Psoas muscle (tissue), 8 donors: ENCODE measurements at places on chromosomes 2 and 18. TPM values are rescaled to one million over a fixed set of nuclear protein-coding genes. Genes with fewer than 3 reads are reported as not detected.

Gene SLC23A3
- 0.16 TPM for total RNA-seq

Gene KYNU
- 0.44 TPM for total RNA-seq

Gene ANKRD30BL
- total RNA-seq: not detected

Gene EFR3B
- total RNA-seq: 1.7 TPM

Gene MROH2A
- not detected for total RNA-seq

Gene FN1
- total RNA-seq: 33.0 TPM

GRCh38 chr18:54964741-54965140 lies 5.5 kb upstream of the CCDC68 start:
- DNase-seq: no peak

GRCh38 chr2:234420408-234420807 lies 76.5 kb downstream of the ARL4C start:
- no peak for DNase-seq

DNA sequence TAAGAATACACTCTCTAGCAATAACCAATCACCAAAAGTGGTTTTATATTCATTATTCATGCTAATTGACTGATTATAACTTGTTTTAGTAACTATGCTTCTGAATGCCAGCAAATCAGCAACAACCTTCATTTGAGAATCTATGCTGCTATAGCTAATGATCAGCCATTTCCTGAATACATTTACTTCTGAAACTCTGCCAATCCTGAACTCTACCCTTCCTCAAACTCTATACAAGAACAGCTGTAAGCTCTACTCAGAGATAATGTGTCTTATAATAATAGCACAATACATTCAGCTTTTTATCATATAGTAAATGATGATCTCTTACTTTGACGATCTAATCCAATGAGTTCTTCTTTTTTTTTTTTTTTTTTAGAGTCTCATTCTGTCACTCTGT lies 85.7 kb upstream of the EPAS1 start:
- DNase-seq: no peak

DNA sequence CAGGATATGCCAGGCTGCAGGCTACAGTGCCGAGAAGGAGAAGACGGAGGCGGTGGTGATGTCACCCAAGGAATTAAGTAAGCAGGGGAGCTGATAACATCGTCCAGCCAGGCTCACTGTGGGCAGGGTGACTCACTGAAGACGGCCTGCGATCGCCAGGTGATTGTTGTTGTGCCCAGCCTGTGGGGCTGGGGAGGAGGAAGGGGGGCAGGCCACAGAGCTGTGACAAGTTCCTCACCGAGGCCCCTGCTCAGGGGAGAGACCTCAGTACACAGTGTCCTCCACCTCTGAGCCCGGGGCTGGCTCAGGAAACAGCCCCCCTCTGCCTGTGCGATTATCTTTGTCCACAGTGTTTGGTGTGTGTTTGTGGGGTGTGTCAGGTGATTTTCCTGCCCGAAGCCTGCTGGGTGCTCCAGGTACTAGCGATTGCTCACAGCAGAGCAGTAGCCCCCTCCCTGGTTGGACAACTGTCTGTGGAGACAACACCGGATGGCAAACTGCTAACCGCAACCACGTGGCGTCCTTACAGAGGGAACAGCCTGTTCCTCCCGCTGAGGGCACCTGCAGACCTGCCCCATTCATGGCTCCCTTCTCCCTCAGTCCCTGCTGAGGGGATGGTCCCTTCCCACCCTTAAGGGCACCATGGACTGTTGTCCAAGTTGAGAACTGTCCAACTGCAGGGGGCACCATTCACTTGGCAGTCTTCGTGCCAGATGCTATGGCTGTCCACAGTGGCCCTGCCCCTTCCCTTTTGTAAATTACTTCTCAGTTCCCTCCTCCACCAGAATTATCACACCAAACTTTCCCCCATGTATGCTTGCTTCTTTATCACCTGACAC lies 95.1 kb downstream of the ZFP36L2 start:
- DNase-seq: peak; percentile 84

GRCh38 chr18:75284566-75284965 lies 74.0 kb downstream of the TSHZ1 start:
- DNase-seq: no peak

DNA sequence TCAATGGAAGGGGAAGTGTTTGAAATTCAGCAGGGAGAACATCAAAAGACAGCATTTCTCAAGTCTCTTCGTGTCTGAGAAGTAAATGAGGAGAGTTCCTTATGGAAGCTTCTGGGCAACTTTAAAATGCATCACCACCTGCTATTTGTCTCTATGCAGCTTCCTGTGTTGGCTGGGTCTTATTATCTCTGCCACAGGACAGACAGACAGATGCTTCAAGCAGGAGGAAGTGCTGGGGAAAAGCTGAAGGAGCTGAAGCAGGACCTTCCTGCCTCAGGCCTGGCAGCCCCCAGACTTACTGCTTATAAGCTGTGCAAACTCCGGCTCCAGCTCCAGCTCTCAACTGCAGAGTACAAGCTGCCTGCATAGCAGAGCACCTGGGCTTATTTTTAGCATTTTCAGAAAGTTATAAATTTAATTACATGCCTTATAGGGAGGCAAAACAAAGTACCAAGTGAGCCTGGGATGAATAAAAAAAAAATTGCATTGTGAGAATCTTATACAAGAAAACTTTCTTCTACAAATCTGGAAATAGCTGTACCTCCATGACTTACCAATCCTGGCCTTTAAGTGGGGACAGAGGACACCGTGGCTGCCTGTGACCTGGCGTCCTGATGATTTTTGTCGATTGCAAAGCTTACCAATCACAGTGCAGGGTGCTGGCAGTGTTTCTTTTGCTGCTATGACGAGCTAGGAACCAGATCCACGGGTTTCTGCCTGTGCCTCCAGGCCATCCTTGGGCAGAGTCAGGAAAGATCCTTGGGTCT lies 206.3 kb downstream of the SEPTIN10 start:
- no peak for DNase-seq

DNA sequence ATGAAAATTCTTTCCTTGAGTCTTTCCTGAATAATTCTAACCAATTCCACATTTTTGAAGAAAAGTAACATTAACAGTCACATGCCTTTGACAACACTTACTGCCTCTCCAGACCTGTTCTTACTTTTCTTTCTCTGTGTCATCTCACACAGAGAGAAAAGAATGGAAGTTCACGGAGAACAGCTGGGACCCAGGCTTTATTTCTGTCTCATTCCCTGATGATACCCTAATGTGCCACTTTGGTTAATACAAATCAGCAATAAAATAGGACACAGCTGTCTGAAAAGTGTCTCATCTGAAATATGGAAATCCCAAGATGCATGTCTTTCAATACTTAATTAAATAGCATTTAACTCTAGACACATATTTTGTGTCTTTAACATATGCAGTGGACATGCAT lies 42.1 kb upstream of the RAB27B start:
- DNase-seq: no peak

- no peak for DNase-seq
These were observed at the start of gene TEKT4 for GRCh38 chr2:94871226-94872087. TEKT4 (plus strand) TSS chr2:94871430; CDS start chr2:94871580, 150 bp downstream.

DNA sequence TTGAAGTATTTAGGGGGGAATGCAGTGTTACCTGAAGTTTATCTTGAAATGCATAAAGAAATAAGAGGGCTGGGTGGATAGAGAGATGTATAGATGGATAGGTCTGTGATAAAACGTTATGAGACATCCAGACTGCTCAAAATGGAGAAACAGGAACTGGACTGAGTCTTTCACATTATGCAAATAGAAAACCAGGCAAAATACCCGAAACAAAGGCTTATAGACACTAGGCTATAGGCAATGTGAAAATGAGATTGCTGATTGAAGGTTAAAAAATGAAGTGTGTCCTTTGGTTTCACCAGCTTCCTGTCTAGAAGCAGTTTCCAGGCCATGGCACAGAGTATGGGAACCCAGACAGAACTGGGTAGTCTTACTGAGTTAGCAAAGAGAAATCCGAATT lies 24.9 kb upstream of the SLC3A1 start:
- DNase-seq: no peak

DNA sequence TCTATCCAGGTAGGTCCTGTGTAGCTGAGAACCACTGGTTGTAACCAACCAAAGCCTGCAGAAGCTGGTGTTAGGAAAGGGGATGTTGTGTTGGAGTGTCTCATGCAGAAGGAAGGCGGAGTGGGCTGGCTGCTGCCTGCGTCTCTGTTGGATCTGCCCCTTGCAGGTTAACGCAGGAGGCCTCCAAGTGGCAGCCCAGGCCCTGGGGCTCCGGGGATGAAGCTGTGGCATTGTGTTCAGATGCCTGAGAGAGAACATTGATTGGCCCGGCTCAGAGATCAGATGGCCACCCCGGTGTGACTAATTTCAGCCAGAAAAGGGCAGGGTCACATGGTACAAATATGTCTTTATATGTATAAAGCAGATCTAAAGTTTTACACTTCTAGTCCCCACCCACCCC lies 216.0 kb downstream of the GLI2 start:
- no peak for DNase-seq

GRCh38 chr2:48328942-48329723 lies 200.8 kb upstream of the STON1 start:
- no peak for DNase-seq

DNA sequence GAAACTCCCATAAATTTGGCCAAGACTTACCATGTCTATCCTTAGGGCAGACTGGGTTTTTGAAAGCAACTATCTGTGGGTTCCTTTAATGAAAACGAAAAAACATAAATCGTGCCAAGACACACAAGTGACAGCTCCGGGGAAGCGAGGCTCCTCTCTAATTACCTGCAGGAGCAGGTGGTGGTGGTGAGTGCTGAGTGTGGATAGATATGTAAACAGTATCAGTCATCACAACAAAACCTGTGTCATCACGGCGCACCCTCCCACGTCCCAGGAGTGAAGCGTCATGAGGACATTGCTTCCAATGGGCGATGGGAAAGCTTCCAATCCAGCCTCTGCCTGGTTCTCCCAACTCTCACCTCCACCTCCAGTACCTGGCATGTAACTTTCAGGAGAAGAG lies 31.3 kb downstream of the ACKR3 start:
- DNase-seq: no peak

DNA sequence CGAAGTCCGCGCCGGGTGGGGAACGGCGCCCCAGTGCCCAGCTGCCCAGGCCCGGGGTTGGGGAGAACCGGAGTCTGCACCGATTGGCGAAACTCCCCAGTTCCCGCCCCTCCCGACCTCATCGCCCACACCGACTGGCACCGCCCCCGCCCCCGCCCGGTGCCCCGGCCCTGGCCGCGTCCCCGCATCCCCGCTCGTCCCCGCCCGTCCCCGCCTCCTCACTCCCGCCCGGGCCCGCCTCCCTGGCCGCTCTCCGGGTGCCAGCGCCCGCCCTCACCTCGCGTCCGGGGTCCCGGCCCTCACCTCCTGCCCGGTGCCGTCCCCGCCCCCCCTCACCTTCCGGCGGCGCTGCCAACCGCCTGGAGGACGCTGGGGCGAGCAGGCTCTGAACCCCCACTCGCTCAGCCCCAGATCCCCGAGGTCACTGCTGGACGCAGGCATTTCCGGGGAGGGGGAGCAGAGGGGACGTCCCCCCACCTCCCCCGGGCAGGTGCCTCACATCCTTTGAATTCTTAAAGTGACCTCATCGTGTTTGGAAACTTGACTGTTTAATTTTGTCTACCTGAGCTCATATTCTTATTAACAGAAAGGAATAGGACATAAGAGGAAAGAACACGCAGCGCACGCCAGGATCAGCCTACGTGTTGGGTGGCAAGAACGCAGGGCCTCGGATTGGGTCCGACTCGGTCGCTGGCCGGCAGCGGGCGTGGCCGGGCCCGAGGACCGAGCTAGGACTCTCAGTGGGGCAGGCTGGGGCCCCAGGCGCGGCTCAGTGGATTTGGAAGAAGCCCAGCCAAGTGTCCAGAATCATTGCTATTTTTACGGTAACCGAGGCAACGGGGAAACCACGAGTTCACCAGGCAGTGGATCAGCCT lies at the start of gene FAM110C:
FAM110C (minus strand) TSS at position 35 of the 875 bp plus-strand sequence. CDS start 120 bp downstream, outside the sequence.
- peak; percentile 28 for DNase-seq

DNA sequence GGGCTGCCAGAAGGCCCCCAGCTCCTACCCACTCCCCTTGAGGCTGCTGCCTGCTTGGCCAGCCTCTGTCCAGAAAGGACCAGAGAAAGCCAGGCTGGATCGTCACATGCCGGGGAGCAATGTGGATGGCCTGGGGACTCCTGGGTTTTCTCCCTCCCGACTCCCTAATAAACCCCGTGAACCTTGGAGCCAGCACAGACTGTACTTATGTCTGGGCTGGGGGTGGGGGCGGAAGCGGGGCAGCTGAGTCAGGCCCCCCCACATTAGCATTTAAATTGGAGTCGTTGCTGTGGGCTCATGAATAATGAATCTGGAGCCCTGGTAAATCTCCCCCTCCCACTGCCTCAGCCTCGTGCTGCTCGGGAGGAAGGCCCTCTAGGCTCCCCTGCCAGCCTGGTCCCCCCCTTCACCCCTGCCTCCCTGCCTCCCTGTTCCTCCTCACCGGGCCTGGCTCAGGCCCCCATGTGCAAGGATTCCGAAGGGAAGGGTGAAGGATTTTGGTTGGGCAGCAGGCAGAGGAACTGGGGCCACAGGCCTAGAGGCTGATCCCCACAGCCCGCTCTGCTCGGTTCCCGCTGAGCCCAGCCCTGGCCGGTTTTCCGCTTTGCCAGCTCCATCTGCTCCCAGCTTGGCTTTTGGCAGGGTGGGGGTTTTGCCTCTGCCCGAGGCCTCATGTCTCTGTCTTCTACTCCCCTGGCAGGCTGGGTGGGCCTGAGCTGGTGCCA lies 7.3 kb upstream of the ASIC4 start:
- DNase-seq: no peak

GRCh38 chr2:10863837-10864236 lies 47.9 kb upstream of the KCNF1 start:
- DNase-seq: no peak

- no peak for DNase-seq
These were observed 48.9 kb upstream of the HPCAL1 start for GRCh38 chr2:10253596-10254372.

DNA sequence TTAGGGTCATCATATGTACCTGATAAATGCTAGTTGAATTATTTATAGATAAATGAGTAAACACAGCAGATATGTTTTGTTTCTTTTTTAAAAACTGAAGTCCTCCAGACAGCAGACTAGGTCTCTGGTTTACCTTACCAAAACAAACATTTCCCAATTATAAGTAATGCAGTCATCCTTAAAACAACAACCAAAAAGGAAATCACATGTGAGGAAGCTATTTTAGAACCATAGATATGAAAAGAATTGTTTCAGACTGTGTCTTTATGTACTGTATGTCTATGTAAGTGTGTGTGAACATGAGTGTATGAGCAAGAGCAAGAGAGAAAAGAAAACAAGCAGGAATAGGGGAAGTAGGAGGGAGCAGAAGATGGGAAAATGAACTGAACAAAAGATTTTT lies 441.0 kb downstream of the CPS1 start:
- no peak for DNase-seq

GRCh38 chr2:134324947-134325346 lies 71.1 kb downstream of the MGAT5 start:
- DNase-seq: no peak

GRCh38 chr18:24817587-24818371 lies 357.3 kb downstream of the HRH4 start:
- no peak for DNase-seq

DNA sequence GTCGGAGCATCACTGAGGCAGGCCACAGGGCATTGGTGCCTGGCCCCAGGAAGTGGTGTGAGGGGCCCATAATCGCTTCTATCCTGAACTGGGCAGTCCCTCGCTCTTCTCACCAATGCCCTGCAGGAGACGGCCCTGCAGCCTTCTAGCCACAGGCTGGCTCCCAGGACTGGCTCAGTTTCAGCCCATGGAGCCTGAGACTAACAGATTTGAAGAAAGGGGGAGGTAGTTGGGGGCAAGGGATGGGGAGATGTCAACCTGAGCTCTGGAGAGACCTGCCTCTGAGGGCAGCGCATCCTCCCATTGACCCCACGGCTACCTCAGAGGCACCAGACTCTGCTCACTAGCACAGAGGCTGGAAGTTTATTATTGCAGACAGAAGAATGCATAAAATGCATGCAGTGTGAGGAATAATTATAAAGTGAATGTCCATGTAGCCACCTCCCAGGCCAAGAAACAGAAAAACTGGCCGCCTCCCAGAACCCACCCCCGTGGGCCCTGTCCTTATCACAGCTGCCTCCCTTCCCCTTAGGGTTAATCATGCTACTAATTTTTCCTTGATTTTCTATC lies 1.4 kb downstream of the TOGARAM2 start:
- DNase-seq: no peak
